ENCODE measurements at places on chromosomes 5 and 9.

DNA sequence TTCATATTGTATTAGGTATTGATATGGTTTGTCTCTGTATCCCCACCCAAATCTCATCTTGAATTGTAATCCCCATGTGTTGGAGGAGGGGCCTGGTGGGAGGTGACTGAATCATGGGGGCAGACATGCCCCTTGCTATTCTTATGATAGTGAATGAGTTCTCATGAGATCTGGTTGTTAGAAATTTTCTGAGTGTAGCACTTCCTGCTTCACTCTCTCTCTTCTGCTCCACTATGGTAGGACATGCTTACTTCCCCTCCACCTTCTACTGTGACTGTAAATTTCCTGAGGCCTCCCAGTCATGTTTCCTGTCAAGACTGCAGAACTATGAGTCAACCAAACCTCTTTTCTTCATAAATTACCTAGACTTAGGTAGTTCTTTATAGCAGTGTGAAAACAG is 187.4 kb upstream of the SLC24A2 start:
- peak; percentile 11 for DNase-seq

DNA sequence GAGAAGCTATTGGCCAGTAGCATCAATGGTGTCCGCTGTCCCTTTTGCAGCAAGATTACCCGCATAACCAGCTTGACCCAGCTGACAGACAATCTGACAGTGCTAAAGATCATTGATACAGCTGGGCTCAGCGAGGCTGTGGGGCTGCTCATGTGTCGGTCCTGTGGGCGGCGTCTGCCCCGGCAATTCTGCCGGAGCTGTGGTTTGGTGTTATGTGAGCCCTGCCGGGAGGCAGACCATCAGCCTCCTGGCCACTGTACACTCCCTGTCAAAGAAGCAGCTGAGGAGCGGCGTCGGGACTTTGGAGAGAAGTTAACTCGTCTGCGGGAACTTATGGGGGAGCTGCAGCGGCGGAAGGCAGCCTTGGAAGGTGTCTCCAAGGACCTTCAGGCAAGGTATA is 10.8 kb downstream of the TRIM32 start:
- DNase-seq = no peak

GRCh38 chr5:77849308-77849900 is 73.3 kb upstream of the TBCA start:
- no peak for DNase-seq

DNA sequence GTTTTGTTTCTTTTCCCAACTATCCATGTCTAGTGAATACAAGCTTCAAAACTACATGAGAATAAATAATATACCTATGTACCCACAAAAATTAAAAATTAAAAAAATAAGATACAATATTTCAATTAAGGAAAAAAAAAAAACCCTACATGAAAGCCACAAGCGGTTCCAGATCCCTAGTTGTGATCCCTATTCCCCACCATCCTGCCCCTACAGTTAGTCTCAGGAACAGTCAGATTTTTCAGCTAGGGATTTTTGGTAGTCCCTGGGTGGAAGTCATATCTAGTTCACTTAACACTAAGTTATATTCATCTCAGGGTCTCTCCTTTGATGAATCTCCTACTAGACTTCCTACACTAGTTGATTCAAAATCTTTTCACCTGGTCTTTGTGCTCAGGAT is 18.5 kb upstream of the PCDHB1 start:
- DNase-seq = no peak

DNA sequence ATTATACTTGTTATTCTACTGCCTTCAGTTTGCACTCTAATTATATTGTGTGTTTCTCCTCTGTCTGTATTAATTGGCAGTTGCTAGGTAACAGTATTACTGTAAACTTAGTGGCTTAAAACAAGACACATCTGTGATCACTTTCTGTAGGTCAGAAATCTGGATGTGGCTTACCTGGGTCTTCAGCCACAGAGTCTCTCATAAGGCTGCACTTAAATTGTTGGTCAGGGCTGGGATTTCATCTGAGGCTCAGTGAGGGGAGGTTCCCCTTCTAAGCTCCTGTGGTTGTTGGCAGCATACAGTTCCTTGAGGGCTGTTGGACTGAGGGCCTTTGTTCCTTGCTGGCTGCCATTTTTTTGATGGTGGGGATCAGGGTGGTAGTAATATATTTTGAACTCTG is 68.8 kb downstream of the SLC44A1 start:
- no peak for DNase-seq

GRCh38 chr5:170070556-170071412 is 34.9 kb upstream of the FOXI1 start:
- no peak for DNase-seq

DNA sequence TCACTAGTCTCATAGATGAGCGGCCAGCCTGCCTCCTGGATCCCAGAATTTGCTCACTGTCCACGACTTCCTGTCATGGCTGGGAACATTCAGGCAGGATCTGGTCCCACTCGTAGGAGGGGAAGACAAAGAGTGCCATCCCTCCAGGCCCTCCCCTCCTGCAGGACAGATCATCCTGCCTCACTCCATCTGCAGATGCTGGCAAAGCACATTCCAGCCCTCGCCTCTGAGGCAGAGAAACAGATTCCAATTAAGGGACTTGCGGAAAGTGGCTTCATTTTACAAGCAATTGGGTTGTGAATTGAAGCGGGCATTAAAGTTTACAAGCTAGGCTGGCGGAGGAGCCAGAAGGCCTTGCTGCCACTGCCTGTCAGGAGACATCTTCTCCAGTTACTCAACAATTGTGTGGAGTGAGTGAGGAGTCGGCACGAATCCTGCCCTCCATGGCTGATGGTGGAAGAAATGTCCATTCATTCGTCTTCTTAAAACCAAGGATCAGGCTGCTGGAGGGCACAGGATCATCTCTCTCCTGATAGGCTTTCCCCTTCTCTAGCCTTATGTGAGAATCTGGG is 41.8 kb upstream of the KCNMB1 start:
- no peak for DNase-seq

GRCh38 chr5:103573411-103573810 is 10.8 kb upstream of the NUDT12 start:
- no peak for DNase-seq

DNA sequence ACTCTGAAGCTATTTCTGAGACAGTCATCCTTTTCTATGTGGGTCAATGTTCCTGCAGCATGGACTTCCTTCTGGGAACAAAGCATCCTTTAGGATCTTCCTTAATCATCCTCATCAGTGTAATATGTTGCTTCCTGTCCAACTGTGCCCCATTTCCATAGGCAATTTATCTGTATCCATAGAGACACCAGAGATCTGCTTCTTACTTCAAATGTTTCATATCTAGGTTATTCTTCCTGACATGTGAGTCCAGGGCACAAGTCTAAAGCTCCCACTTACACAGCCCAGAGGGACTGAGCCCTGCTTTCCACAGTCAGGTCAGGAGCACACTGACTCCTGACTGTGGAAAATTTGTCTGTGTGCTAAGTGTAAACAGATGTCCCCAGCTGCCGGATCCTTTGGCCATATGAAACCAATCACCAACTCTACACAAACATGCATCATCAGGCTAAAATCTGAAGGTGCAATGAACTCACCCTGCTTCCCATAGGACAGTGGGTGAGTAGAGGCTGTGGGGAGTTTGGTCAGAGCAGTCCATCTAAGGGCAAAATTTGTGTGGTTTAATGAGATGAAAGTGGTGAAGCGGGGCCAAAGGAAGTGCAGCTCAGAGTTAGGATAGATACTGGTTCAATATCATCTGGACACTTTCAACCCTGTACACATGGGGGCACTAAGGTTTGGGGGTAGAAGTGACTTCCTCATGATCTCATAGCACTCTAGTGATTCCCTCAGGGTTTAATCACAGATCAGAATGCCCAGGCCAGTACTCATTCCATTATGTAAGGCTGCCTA is 85.2 kb upstream of the TNC start:
- DNase-seq = no peak

DNA sequence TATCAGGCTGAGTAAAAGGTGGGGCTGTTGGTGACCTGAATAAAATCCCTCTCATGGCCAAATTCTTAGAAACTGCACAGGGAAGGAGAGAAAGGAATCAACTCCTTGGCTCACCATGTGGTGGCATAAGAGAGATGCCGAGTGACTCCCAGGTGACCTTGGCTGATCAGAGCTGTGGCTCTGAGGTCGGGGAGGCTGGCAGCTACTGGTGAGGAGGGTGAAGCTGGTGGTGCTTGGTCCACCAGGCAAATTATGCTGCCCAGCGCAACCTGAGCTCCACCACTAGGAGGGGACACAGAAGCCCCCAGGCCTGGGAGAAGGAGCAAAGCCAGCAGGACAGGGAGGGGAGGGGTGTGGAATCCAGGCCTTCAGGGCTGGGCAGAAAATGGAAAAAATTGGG is 111.2 kb upstream of the IL12B start:
- DNase-seq = no peak

- peak; percentile 42 for DNase-seq
Observed at GRCh38 chr9:27276193-27277030, 20.5 kb downstream of the EQTN start.

DNA sequence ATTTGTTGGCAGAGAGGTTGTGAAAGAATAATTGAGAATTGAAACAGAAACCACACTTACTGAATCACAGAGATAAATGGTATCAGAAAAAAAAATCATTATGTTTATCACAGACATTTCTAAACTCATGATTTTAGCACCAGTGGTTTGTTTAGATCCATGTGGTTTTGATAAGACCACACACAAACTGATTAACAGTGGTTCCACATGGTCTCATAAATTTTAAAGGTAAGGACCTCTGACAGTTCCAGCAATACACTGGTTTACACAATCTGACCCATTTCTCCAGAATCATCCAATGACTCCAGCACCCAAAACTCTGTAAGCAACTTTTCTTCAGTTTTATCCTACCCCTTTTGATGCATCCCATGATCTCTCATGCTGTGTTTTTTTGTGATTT is 261.2 kb downstream of the ANXA1 start:
- no peak for DNase-seq

DNA sequence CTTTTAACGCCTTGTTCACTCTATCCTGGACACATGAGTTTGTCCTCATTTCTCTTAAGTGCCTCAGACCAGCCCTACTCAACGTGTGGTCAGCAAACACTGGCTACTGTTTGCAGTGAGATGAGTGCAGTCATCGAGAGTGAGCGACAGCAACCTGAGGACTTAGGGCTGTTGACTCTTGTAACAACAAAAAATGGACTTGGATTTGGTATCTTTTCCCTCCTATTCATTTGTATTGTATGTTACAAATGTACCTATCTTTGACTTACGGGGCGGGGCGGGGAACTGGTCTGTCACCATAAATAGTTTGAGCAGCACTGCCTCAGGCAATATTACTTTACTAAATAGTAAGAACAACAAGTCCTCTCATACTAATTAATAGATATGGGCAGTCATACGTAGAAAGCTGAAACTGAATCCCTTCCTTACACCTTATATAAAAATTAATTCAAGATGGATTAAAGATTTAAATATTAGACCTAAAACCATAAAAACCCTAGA is 84.1 kb downstream of the TLE1 start:
- no peak for DNase-seq

DNA sequence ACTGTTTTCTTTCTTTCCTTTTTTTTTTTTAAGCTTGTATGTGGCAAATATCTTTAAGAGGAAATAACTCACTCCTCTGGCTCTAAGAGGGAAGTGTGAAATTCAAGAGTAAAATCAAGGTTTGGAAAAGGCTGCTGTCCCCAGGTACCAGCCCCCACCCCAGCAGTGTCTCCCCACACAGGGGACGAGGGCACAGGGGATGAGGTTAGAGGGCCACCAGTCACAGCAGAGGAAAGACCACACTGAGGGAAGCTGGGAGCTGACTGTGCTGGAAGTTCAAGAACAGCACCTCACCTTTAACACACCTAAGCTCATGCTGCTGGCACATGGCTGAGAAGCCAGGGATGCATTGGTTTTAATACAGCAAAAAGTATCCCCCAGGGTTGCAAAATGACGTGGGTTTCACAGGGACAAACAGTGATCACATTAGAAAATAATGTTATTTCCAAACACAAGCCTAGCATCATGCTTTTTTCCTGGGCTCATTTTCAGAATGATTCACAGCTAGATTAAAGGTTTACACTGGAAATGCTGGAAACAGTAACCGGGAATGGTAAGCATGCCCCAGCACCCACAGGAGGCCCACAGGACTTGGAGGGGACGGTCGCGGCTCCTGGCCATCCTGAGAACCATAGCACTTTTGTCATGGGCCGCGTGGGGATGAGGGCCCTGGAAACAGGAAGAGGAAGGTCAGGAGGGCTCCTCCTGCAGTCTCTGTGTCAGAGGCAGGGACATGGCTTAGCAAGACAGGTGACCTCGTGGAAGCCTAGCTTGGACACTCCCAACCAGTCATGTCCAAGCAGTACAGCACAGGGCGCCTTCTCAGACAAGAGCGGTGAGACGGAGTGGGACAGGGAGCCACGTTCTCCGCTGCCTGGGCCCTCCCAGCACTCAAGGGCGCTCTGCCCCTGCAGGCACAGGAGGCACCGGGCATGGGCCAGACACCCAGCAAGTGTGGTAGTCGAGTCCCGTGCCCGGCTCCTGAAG is 6.9 kb downstream of the LPCAT1 start:
- no peak for DNase-seq

- DNase-seq = no peak
Observed at GRCh38 chr5:169006842-169007790, 293.8 kb downstream of the SLIT3 start.

DNA sequence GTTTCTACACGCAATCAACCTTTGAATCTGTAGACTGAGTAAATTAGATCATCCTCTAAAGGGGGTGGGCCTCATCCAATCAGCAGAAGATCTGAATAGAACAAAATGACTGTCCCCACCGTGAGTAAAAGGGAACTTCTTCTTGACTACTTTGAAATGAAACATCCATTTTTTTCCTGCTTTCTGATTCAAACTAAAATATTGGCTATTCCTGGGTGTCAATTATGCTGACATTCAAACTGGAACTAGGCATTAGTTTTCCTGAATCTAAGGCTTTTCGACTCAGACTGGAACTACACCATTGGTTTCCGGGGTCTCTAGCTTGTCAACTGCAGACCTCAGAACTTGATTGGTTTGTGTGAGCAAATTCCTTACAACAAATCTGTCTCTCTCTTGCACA is 772.2 kb upstream of the CDH10 start:
- no peak for DNase-seq

DNA sequence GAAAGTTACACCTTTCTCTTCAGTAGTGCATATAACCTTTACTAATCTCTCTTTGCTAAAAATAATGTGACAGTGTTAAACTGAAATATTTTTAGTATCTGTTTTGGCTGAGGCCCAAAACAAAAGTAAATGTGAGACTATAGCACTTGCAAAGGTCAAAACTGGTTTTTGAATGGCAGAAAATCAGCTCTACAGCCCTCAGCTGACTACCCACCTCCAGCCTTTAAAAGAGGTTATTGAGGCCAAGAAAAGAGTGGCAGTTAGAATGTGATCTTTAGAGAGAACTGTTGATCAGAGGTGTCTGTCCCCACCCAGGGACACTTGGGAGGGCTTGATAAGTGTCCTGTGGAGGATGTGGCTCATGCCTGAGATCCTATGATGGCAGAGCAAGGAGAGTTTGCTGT is 30.9 kb downstream of the PRKACG start:
- no peak for DNase-seq

DNA sequence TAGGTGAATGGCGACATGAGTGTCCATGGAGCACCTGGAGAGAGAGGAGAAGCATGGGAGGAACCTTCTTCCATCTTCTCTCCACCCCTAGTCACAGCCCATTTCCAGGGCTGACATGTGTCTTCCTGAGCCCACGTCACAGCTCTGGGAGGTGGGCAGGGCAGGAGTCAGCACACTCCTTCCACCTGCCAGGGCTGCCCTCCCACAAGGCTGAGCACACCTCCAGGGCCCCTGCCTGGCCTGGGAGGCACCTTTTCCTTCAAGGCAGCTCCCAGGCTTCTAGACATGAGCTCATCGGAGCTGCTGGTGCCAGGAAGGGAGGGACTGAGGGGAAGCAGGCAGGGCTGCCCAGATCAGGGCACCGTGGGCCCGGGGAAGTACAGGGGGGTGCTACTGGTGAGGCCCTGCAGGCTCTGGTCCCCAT is 13.6 kb upstream of the SYNPO start:
- no peak for DNase-seq

GRCh38 chr5:79546782-79547428 is 33.0 kb upstream of the HOMER1 start:
- no peak for DNase-seq

Measured in CD4-positive, alpha-beta T cell treated with Interleukin-12 subunit alpha and Interleukin-12 subunit beta, for 1 hour (primary cell).